ENCODE measurements at places on chromosomes 13 and 19.

DNA sequence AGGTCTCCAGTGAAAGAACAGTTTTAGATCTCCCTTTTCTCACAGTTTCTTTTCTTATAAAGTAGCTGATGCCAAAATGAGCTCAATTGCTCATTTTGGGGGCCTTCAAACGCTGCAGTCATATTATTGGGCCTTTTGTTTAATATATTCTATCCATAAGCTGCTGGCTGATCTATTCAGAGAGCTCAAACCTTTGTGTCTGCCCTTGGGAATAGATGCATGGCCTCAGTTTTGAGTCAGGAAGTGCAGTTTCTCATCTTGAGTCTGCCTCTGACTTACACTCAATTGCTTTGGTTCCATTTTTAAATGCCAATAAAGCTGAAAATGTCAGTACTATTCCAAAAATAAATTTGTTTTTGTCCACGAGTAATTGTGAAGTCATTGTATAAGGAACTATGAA, 468.9 kb downstream of the KLF12 start:
- DNase-seq: no peak

DNA sequence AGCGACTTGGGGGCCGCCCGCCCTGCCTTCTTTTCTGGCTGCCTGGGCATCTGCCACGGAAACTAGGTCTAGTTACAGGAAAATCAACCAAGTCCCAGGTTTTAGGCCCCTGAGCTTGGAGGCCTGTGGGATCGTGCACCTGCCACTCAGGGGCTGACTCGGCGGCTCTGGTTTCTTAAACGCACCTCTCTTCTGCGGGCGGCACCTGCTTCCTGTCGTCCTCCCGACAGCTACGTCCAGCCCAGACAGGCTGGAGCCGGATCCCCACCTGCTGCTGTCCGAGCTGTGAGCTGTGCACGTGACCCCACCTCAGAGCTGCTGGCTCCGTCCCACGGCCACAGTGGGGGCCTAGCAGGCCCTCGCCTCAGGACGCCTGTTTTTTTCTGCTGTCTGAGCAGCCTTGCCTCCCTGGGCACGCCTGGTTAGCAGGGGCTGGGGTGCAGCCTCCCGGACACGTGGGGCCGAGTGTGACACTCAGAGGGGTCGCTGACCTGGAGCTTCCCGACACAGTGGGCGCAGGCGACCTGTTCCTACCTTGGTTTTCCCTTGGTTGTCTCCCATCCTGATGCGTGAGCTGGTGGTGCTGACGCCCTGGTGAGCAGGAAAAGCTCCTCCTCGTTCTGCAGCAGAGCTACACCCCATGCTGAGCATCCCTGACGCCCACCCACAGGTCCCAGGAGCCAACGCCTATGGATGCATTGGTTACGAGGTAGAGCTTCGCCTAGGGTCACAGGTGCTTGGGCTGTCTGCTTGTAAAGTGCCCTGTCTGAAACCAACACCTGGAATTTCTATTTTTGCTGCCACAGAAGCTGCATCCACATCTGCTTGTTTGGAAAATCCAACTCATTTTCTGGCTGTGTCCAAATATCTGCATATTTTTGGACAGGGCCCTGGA, 17.5 kb downstream of the TMEM255B start:
- no peak for DNase-seq

DNA sequence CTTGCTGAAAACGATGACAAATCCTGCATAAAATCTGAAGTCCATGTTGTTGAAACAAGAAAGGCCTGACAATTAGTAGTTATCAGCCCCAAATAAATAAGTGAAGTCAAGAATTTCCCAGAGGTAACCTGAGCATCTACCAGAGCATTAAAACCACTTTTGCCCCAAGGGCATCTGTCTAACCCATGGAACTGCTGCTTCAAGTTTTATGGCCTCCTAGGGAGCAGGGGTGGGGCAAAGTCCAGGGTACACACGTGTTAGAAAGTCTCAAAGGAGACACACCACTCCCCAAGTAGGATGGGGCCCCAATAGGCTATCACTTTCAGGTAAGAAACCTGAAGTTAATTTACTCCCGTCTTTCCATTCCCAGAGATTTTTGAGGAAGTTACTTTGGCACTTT, 81.1 kb downstream of the CACNA1A start:
- no peak for DNase-seq

- no peak for DNase-seq
Measured at GRCh38 chr13:90742381-90742780, 605.1 kb upstream of the MIR17HG start.

DNA sequence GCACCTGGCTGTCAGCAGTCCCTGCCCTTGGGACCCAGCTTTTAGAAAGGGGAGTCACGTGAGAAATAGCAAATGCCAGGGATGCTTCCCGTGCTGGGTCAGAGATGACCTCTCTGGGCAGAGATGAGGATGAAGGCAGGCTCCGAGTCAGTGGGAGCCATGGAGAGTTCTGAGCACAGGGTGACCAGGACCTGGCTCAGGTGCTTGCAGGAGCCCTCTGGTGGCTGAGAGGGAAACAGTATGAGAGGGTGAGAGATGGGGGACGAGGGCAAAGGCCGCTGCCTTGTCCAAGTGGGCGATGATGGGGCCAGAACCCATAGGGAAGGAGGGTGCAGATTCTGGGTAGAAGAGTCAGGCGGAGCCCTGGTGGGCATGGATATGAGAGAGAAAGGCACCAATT, 15.8 kb downstream of the TMED1 start:
- no peak for DNase-seq

DNA sequence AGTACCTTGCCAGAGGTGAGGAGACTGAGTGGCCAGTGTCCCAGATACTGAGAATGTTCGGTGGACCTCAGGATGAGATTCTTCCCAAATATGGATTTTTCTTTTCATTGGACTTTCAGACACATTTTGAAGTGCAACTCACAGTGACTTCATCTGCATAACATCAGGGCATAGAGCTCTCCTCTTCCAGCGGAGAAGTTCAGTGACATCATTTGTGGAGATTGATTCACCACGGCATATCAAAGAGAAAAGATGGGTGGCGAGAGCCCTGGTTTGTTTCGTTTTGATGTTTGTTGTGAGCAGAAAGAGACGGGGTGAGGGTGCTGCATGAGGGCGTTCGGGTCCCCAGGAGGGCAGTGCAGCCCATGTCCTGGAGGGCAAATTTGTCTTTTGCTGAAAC, 120.1 kb upstream of the GPR12 start:
- no peak for DNase-seq

GRCh38 chr13:44394658-44395057, 21.0 kb downstream of the SERP2 start:
- DNase-seq: no peak

- no peak for DNase-seq
Measured at GRCh38 chr13:60689571-60689970, 292.6 kb downstream of the TDRD3 start.

- DNase-seq: no peak
Measured at GRCh38 chr13:111539791-111540446, 219.5 kb downstream of the TEX29 start.

DNA sequence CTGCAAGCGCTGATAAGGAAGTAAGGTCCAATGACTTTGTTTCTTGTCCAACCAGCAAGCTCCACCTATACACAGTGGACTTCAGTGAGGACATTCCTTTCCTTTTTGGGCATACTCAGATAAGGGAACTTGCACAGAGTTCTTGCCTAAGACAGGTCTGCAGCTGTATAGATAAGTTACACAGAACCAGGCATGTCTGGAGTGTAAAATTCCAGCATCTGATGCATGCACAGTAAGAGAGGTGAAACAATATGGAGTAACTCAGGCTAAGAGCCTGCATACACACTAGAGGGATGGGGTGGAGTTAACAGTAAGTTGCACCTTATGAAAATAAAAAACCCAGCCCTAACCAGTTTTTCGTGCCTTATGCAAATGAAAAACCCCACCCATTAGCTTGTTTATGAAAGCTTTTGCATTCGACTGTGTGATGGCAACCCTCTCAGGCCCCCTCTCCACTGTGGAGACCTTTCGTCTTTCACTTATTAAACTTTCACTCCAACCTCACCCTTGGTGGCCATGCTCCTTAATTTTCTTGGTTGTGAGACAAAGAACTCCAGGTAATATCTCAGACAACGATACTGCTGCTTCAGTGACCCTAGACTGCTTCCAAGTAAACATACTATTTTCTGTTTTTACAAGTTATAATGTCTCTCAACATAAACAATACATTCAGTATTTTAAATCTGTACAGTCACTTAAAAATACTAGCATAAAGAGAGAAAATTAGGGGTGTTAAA, 2859.0 kb upstream of the PCDH20 start:
- DNase-seq: no peak

DNA sequence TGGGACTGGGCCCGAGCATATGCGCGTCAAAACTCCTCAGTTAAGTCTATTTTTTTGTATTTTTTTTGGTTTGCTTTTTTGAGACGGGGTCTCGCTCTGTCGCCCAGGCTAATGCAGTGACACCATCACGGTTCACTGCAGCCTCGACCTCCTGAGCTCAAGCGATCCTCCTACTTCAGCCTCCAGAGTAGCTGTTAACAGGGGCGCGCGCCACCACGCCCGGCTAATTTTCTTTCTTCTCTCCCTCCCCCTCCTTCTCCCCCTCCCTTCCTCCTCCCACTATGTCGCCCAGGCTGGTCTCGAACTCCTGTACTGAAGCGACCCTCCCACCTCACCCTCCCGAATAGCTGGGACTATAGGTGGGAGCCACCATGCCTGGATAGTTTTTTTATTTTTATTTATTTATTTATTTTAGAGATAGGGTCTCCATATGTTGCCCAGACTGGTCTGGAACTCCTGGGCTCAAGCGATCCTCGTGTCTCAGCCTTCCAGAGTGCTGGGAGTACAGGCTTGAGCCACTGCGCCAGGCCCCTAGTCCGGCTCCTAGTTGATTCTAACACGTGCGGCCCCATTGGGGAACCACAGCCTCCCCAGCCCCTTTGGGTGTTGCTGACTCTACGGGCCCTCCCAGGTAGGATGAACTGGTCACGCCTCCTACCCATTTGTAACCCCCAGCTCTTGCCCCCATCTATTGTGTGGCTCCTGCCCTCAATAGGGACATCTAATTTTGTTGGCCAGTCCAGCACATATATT, 806 bp upstream of the ZNF837 start:
- no peak for DNase-seq

DNA sequence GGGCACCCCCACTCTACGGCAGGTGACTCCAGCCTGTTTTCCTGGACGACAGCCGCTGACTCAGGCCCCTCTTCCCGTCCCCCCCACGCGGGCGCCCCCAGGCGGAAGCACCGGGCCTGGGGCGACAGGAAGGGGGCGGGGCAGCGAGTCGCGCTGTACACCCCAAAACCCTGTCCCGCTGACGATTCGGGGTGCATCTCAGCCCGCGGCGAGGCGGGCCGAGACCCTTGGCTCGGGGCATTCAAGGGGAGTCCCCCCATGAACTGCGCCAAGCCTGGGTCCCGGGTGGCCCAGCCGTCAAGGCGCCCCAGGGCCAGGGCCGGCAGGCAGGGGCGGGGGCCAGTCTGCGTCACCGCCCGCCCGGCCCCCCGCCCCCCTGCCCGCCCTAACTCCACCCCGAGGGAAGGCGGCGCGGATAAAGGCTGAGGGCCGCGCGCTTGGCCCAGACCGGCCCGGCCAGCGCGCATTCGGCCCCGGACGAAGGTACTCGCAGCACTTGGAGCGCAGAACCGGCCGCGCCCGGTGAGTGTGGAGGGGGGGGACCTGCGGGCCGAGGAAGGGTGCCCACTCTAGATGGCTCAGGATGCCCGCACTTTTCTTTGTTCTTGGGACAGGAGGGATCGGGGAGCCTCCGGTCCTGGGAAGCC, at the start of gene MIDN:
TSS of gene MIDN (plus strand) at position 445 of the 647 bp plus-strand sequence. CDS start 1,714 bp downstream, outside the sequence.
- DNase-seq: peak; percentile 95

Data from A172 (cell line).